ENCODE measurements at places on chromosomes 3 and 15.

DNA sequence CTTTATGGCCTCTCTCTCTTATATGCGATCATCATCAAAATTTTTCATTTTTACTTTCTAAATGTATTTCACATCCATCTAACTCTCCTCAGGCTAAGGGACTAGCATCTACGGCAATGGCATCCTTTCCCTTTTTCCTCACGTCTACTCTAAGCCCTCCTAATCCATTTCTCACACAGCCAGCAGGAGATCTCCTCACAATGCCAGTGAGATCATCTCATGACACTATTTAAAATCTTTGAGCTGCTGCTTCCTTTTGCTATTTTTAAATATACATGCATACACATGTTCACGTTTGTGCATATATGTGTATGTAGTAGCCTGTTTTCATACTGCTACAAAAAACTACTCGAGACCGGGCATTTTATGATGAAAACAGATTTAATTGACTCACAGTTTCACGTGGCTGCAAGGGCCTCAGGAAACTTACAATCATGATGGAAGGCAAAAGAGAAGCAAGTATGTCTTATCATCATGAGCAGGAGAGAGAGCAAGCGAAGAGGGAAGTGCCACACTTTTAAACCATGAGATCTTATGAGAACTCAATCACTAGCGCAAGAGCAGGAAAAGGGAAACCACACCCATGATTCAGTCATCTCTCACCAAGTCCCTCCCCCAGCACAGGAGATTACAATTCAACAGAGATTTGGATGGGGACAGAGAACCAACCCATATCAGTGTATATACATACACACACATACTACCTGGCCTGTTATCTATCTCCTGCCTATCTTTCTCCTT, 599.2 kb upstream of the ROBO1 start:
- no peak for DNase-seq

GRCh38 chr3:61154457-61155198, 96.6 kb downstream of the FHIT start:
- DNase-seq: no peak

GRCh38 chr3:171873580-171873979, 30.4 kb downstream of the TMEM212 start:
- DNase-seq: peak; percentile 46

DNA sequence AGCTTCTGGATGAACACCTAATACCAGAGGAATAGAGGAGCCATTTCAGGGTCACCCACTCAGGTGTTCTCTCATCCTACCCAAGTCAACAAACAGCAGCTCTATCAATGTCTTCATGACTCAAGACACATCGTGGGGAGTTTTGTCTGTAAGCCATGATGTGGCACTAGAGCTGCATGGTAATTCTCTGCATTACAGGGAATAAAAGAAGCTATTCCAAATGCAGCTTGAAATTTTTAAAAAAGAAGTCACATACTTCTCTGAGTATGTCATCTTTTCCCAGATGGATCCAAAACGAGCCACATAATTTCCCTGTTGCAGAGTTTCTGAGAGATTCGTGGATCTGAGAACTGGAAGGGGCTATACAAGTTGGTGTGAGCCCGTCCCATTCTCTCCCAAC, 6.1 kb upstream of the THSD4 start:
- DNase-seq: no peak

DNA sequence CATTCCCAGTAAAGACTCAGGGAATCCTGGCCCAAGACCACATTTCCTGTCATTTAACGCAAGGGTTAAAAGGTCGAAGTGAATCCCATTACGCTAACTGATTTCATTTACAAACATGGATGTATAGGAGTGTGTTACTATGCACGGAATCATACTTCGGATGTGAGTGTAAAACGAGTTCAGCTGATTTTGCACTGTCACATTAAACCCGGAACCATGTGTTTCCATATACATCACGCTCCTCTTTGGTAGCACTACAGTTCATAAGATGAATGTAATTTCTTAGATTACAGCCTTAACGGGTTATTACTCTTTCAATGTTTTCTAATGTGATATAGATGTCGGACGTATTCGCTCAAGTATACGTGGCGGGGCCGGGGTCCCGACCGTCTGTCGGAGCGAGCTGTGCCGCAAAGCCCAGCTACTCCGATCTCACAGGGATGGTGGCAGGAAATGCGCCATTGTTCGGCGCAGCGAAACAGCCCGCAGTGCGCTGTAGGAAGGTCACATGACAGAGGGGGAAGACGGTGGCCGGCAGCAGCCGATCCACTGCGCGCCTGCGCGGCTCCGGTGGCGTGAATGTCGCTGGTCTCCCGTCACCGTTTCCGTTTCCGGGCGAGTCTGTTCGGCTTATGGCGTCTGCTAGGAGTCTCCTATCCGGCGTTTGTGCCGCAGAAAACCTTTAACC, 97.3 kb downstream of the NPAP1 start:
- no peak for DNase-seq

DNA sequence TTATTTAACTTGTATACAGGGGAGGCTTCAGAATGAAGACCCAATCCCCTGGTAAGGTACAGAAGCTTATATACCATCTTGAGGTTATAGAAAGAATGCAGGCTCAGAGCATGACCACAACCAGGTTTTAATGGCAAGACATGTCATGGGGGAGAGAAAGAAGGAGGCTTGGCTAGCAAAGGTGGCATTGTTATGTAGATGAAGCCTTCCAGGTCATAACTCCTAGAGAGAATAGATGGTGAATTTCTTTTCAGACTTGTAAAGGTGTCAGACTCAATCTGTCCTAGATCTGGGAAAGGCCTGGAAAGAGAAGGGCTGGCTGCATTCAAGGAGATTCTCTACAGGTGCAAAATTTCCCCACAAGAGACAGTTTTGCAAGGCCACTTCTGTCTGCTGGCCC, 99.4 kb upstream of the CTDSPL start:
- no peak for DNase-seq

DNA sequence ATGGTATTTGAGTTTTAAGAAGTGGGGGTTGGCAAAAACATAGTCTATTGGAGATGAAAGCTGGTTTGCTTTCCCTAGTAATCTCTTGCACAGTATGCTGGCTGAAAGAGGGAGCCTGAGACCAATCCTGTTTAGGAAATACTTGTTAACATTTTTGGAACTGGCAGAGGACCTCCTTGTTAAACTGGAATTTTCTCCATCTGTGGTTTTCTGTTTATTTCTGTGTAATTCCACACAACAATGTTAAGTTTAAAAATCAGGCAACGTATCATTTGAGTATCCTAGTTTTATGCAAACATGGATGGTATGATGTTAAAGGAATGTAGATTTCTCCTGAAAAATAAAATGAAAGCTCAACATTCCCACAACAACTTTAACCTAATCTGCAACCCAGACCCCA, 536.0 kb upstream of the TBL1XR1 start:
- no peak for DNase-seq

- no peak for DNase-seq
These were observed 72.8 kb upstream of the ICE2 start for GRCh38 chr15:60551781-60552161.

GRCh38 chr3:60246361-60246760, 1004.9 kb downstream of the FHIT start:
- DNase-seq: no peak

DNA sequence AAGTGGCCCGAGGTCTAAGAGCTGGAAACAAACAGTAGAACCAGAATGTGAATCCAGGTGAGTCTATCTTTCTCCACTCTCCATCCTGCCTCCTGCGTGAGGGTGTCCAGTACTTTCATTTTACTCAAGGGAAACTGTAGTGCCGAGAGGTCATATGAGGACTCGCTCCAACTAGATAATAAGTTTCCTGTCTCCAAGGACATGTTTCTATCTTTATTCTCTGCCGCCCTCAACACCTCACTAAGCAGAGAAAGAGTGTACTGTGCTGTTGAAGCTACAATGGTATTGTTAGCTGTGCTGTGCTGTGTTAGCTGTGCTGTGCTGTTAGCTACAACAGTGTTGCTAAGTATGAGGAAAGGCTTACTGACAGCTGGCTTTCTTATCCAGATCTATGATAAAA, 137.9 kb upstream of the COL8A1 start:
- DNase-seq: no peak

DNA sequence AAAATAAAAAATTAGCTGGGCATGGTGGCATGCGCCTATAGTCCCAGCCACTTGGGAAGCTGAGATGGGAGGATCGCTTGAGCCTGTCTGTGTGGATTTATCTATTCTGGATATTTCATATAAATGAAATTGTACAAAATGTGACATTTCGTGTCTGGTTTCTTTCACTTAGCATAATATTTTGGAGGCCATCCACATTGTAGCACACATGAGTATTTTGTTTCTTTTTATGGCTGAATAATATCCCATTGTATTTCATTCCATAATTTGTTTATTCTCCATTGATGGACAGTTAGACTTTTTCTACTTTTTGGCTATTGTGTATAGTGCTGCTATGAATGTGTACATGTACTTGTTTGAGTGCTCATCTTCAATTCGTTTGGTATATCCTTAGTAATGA, 52.9 kb upstream of the DYNC1LI1 start:
- DNase-seq: no peak

- DNase-seq: no peak
These were observed 78.1 kb downstream of the MRPL46 start for GRCh38 chr15:88389120-88389519.

- no peak for DNase-seq
These were observed 225.9 kb downstream of the IGSF11 start for GRCh38 chr3:118808723-118809122.

DNA sequence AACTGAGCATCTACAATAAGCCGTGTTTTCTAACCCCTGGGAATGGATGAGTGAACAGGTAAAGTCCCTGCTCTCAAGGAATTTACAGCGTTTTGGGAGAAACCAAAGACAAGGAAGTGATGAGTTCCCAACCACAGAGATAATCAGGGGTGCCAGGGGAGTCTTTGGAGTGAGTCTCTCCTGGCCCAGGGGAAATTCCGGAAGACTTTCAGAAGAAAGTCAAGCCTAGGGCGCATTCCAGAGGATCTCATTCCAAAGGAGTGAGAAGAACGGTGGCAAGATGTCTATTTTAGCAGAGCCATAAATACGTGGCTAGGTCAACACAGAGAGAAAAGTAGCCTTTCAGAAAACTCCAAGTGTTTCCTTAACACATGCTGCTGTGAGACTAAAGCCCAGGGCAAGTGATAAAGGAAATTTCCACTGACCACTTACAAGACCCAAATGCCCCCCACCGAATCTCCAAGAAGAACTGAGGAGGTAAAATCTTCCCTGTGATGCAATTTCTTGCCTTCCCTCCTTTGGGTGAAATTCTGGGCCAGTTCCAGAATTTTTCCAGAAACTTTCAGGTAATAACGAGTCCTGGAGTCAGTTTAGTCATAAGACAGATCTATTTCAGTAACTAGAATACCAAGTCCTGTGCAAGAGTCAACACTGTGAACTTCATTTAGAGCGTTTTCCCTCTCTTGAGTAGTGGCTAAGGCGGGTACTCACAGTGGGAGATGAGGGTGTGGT, 437.4 kb downstream of the NR2F2 start:
- DNase-seq: no peak

DNA sequence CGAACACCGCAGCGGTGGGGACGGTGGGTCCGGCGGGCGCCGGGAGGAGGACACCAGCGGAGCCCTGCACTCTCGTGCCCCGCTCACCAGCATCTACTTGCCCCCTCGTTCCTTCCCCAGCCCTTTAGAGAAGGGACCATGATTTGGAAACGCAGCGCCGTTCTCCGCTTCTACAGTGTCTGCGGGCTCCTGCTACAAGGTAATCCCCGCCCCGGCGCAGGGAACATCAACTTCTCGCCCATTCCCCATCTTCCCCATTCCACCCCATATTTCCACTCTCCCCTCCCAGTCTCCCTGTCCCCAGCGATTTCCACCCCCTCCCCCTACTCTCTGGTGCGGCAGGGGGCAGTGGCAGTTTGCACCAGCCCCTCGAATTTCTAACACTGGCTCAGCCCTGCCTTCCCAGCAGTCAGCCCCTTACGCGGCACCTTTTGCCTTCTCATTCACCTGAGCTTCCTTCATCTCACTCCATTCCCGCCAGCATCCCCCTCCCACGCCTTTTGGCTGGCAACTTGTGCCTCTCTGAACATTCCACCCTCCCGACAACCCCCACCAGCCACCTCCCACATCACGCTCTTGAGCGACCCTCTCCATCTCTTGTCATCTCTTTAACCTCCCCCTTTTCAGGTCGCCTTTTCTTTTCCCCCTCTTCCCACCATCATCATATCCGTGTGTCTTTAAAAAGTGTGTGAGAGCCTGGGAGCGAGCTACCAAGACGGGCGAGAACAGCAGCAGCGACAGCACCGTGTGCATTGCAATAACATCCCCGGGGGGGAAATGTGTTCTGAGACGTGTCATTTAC, 882 bp downstream of the CADM2 start:
- no peak for DNase-seq

GRCh38 chr3:52793702-52794611, 639 bp upstream of the ITIH3 start:
- no peak for DNase-seq

GRCh38 chr3:72145506-72146380, 360.8 kb upstream of the PROK2 start:
- no peak for DNase-seq

DNA sequence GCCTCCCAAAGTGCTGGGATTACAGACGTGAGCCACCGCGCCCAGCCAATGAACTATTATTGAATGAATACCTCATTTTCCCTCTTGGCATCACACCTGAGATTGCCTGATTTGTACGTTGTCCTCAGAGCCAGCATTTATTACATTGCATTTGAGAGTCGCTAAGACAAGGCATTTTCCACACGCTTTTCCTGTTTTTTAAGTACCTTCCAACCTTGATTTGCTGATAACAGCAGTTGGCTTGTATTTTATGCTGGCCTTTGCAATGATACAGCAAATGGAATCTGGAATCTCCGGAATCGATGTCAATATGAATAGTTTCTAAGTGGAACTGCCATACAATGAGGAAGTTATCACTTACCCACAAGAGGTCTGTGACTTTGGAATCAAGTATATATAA, 15.7 kb upstream of the CNBP start:
- peak; percentile 27 for DNase-seq

- no peak for DNase-seq
These were observed 211.2 kb upstream of the STRIT1 start for GRCh38 chr3:155504682-155505081.

GRCh38 chr15:62934236-62934971, 108.1 kb upstream of the TPM1 start:
- DNase-seq: no peak

DNA sequence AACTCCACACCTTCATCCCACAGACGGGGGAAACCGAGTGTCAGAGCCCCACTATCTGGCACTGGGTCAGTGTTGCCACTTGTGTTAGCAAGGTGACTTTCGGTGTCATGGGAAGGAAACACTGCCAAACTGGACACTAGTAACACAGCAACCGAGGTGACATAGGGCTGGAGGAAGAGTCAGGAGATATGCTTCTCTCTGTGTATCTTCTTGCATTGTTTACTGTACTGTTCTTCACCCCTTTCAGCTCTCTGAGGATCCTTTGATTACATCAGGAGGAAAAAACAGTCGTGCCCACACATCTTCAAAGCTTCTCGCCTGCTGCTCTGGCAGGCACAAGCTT, 109.4 kb upstream of the RAD18 start:
- DNase-seq: no peak

- peak; percentile 21 for DNase-seq
These were observed 519.7 kb downstream of the FOXP1 start for GRCh38 chr3:71063773-71064290.

Data from CD14-positive monocyte (primary cell).